ENCODE measurements at places on chromosomes 6 and 20.

DNA sequence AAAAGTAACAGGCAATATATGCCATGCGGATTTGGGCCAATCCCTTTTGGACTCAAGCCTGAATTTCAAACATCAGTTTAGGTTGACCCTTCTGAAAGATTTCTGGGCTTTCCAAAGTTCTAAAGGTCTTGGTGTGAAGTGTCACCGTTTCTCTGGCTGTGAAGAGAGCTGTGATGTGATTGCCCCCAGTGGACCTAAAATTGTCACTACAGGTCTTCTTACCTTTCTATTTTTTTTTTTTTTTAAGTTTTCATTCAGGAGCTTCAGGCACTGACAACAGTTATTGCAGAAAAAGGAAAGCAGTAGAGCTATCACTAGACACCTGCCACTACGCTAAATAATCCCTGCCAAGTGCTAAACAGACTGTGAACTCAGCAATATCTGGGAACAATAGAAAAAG is 75.7 kb upstream of the OPRM1 start:
- DNase-seq, result no peak

GRCh38 chr6:14149053-14149738 is 31.6 kb downstream of the CD83 start:
- peak; percentile 54 for DNase-seq

DNA sequence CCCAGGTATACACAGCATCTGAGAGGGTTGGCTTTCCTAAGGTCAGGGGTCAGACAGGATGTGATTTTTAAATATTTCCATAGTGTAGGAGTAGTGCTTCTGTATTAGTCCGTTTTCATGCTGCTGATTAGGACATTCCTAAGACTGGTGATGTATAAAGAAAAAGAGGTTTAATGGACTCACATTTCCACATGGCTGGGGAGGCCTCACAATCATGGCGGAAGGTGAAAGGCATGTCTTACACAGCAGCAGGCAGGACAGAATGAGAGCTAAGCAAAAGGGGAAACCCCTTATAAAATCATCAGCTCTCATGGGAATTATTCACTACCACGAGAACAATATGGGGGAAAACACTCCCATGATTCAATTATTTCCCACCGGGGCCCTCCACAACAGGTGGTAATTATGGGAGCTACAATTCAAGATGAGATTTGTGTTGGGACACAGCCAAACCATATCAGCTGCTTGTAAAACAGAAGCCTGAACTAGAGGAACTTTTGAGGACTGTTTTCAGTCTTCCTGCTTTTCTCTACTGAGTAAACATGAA is 91.0 kb upstream of the MEI4 start:
- no peak for DNase-seq

DNA sequence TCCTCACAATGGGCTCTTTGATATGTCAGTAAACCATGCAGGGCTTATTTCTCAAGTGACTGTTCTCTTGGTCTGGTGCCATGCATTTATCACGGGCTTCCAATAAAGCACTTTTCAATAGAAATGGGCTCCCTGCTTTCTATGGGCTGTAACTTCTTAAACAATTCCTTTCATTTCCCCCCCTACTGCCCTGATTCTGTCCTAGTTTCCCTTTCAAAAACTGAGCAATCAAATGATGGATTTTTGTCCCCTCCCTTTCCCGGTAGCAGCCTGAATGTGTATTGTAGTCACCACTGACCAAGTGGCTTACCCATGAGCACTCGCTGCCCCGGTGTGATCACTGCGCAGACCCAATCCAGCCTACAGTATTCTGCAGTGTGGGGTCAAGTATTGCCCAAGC is 13.9 kb downstream of the RPS10 start:
- DNase-seq, result peak; percentile 88

DNA sequence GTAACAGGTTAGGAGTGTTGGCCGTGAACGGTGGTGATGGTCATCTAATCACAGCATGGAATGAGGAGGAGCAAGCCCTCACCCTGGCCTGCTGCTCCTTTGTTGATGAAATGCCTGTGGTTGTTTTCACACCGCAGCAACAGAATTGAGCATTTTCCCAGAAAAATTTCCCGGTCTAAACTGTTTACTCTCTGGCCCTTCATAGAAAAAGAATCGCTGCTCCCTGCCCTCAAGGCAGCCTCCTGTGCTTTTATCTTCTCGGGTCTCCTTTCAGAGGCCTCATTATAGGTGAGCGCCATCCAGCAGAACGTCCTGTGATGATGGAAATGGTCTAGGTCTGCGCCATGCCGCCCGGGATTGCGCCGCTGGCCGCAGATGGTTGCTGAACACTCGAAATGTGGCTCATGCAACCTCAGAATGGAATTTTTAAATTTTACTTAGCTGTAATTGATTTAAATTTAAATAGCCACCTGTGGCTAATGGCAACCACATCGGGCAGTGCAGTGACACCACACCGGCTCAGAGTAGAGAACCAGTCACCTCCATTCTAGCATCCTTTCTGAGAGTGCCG is 30.2 kb downstream of the PHACTR3 start:
- DNase-seq, result no peak

DNA sequence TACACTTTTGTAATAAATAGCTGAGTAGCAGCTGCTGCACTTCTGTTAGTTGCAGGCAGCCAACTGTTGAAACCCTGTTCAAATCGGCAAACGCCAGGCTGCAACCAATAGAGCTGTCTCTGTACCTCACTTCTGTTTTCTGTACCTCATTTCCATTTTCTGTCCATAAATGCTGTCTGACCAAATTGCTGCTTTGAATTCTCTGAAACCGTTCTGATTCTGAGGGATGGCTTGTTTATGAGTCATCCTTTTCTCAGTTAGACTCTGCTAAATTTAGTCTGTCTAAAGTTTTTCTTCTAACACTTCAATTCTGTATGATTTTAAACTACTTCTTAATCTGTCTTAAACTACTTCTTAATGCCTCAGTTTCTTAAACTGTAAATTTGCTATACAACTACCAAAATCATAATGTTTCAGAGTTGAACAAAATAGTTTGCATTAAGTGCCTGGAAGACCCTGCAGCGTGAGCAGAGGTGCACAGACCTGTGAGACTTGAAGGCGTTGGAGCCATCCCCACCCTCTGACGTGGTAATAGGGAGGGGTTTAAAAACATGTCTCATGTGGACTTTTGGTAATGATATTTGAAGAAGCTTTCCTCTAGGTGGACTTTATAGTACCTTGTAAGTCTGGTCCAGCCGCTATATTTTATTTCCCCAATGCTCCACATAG is 9.6 kb downstream of the BTNL2 start:
- DNase-seq, result no peak

DNA sequence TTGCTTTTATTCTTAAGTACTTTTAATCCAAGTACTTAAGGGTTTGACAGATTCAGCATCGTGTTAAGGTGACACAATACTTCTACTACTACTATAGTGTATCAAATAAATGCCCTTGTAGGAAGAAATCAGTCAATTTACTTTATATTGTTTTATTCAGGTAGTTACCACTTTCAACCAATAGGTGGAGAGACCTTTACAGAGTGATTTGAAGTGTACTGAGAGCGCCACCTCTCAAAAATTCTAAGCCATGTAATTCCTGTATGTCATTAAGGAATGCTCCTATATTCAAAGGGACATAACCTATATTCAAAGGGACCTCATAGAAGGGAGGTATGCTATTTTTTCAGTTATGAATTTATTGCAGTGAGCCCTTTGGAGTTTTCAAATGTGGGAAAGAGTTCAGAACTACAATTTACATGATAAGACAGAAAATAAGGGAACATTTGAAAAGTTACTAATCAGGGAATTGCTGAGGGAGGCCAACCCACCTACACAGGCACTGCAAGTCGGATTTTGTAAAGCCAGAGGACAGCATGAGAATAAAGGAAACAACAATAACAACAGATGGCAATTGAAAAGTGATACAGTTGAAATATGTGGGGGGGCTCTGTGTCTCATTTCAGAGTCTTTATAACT is 955.6 kb downstream of the TBC1D32 start:
- DNase-seq, result no peak

- no peak for DNase-seq
These were observed 120.5 kb downstream of the MAP3K7 start for GRCh38 chr6:90466154-90466940.

GRCh38 chr20:63738687-63739129 is 868 bp upstream of the SLC2A4RG start:
- no peak for DNase-seq

DNA sequence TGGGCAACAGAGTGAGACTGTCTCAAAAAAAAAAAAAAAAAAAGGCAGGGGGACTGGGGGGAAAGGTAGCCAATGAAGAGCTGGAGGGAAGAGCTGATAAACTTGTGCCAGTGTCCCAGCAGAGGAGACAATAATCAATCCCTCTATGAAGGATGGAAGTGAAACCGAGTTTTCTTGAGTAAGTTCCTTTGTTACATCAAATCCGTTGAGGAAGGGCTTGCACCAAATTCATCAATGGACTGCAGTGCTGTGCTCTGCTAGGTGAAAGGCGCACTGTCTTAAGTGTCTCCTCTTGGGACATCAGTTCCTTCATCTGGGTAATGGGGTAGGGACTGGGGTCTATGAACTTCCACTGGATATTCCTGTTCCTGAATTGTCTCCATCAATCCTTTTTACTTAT is 3.0 kb upstream of the CRIP3 start:
- peak; percentile 19 for DNase-seq

DNA sequence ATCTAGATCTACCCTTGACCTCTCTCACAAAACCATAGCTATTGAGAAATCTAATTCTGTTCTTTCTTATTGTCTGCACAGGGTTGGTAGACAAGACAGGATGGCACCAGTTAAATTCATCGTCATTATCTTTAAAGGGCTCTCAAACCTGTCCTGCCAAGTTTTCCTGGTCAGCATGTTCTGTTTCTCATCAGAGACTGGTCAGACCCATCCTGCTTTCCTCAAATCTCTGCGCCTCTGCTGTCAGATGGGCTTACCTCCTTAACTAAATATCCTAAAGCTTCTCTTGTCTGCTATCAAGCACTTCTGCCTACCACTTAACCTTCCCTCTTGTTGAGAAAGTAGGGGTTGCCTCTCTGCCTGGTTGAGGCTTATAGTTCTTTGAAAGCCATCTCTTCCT is 125.2 kb downstream of the MYO6 start:
- DNase-seq, result no peak

GRCh38 chr6:17469006-17469832 is 75.8 kb downstream of the CAP2 start:
- DNase-seq, result no peak

GRCh38 chr6:1679031-1679687 is 69.4 kb downstream of the FOXC1 start:
- DNase-seq, result no peak

DNA sequence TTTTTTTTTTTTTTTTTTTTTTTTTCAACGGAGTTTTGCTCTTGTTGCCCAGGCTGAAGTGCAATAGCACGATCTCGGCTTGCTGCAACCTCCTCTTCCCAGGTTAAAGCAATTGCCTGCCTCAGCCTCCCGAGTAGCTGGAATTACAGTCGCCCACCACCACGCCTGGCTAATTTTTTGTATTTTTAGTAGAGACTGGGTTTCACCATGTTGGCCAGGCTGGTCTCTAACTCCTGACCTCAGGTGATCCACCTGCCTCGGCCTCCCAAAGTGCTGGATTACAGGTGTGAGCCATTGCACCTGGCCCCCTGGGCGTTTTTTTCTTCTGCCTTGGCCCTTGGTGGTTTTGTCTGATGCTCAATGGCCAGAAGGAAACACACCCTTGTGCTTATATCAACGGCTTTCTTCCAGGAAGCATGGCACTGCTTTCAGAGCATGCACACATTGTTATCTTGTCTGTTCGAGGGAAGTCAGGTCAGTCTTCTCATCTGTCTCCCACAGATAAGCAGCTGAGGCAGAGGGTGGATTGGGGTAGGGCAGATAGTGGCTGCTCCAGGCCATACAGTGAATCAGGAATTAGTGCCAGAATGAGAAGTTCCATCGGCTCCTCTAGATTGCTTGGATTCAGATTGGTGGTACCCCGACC is 203.1 kb downstream of the TSHZ2 start:
- DNase-seq, result no peak

DNA sequence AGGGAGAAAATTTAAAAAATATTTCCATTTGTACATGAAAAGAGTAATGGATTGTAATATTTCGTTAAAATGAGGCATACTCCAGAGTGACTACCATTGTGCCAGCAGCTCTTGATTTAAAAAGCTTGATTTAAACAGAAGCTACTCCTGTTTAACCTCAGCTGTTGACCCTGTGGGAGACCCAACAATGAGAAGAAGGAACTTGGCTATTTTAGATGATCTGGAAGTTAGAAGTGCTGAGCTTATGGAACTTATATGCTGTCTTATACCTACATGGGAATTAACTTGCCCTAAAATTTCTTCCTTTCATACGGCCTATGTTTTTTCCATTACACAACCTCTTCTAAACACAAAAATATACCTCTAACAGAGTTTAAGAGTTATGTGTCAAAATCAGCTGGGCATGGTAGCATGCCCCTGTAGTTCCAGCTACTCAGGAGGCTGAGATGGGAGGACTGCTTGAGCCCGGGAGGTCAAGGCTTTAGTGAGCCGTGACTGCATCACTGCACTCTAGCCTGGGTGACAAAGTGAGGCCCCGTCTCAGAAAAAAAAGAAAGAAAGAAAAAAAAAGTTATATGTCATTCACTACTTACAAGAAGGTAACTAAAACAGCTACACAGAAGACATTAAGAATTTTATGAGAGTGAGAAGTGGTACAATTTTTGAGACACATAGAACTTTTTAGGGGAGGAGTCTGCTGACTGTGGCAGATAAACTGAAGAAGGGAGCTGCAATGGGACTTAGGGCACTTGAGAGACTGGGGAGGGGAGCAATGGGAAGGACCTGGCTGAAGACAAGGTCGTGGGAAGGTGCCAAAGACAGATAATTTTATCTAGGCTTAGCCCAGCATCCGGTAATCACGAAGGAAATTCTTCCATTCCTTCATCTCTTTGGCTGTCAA is 139.9 kb downstream of the MYB start:
- no peak for DNase-seq

DNA sequence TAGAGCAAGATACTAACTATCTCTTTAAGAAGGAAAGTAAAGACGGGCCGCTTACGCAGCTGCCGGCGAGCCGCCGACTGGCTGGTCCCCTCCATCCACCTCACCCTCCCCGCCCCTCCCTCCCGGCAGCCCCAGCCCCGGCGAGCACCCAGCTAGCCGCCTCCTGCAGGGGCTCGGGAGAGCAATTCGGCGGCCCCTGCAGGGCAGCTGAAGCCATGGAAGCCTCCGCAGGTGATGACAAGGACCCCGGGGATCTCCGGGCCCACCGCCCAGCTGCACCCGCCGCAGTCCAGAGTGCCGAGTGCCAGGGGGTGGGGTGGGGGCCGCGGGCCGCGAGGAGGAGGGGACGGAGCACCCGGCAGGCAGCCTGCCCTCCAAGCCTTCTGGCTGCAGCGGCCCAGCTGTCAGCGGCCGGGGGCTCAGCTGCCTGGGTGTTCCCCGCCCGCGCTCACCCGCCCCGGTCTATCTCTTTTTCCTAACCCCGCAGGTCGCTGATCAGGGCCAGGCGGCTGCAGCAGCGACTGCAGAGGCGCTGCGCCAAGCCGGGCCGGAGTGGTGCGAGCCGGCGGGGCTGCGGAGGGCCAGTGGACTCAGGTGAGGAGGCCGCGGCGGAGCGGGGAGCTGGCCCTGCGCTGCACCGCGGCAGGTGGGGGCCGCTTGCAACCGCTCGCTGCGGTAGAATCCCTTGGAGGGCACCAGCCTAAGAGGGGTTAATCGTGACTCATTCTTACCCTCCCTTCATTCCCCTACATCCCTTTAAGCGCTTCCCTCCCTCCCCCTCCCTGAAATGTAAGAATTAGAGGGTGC is at the start of gene SNPH:
Gene SNPH, plus strand, starts transcription at position 128 of the 807 bp plus-strand sequence. CDS start 29,946 bp downstream, outside the sequence.
- no peak for DNase-seq

- no peak for DNase-seq
These were observed 25.7 kb downstream of the TTI1 start for GRCh38 chr20:38007526-38007925.

All from pons (tissue), 1 donor.